ENCODE measurements at places on chromosomes 7 and 10. TPM values are rescaled to one million over a fixed set of nuclear protein-coding genes. Genes with fewer than 3 reads are reported as not detected.

CISD1 gene
- 31.9 TPM for total RNA-seq

IDI2 gene
- not detected for total RNA-seq

SPAM1 gene
- not detected for total RNA-seq

LIPM gene
- total RNA-seq = not detected

NUTM2E gene
- not detected for total RNA-seq
